Activated naive CD4-positive, alpha-beta T cell (primary cell): ENCODE measurements at places on chromosomes 5 and 9.

GRCh38 chr9:116468369-116468768, 218.7 kb upstream of the TRIM32 start:
- no peak for DNase-seq

DNA sequence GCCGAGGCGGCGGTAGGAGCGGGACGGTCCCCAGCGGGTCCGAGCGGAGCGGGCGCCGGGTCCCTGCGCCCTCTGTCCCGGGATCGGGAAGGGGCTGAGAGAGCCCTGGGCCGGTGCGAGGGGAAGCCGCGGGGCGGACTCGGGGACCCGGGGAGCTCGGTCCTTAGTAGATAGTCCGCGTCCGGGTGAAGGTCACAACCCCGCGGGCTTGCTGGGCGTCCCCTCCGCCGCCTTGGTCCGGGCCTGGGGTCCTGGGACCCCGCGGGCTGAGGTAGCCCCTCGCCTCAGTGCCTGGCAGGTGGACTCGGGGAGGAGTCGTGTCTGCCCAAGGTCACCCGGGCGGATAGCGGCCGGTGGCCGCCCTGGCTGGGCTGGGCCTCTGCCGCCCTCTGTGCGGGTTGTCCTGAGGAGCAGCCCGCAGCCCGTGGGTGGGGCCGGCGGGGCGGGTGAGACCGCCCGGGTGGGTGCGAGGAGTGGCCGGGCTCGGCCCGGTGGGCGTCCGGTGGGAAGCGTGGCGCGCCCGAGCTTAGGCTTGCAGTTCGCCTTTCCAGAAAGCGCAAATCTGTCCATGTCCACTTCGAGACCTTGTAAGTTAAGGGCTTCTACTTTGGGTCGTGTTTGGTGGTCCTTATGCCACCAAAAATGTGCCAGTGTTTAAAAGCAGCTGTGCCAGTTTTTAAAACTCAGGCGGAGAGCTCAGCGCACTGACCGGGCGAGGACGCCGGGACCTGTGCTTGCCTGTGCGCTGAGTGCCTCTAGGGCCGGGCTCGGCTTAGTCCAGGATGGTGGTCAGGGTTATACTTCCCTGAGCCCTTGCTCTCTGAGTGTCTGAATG, 554 bp downstream of the SDHA start:
- no peak for DNase-seq

DNA sequence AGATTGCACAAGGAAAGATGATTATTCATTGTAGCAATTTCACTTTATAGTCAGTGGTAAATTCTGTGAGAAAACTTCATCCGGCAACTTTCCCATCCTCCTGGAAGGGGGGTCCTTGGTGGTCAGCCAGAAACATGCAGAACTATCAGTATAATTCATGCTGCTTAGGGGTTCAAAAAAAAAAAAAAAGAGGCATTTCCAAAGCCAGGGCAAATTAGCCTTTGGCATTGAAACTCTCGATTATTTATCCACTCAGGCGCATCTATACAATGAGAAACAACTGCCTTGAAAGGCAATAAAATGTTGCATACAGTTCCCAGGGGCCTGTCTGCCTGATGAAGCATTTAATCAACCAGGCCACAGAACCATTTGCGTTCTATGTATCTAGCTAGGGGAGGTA, 263.3 kb downstream of the TMEM167A start:
- no peak for DNase-seq

DNA sequence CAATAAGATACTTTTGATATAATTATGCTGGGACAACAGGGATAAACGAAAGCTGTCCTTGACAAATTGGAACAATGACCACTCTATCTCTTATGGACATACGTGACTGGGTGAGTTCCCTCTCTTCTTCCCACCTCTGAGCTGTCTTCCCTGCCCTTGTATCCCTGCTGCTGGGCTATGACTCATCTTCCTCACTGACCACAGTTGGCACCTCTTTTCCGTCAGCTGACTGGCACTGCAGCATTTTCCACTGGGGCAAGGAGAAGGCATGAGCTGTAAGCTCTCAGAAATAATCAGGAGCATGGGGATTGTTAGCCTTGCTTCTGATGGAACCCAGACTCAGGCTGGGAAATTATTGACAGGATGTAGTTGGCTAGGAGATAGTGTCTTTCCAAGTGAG, 48.7 kb downstream of the PCSK1 start:
- no peak for DNase-seq

DNA sequence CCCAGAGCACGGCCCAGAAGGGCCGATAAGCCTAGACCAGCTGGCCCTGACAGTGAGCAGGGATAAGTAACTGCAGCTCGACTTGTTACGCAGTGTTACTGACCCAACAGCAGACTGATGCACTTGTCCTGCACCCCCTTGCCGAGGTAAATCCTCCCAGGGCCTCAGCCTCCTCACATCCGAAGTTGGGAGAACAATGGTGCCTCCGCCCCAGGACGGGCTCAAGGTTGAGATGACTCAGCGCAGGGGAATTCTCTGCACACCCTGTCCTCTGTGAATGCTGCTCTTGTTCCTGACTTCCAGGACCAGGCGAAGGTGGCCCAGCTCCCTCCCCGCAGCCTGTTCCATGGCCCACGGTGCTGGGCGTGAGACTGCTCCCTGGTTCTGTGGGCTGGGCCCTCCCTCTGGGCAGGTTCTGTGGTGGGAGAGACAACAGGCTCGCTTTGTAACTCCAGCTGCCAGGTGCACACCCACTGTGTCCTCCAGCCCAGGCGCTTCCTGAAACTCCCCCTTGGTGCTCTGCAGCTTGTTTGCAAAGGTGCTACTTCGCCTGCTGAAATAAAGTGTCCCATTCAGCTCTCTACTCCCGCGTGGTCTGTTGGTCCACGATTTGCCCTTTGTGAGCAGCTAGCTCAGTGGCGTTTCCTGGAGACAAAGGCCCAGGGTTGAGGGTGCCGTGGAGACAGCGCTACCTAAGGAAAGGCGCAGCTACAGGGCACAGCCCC, 40.1 kb upstream of the SLC6A19 start:
- DNase-seq = no peak
